ENCODE measurements at places on chromosomes 6 and 20.

- DNase-seq = no peak
Measured at GRCh38 chr20:25063546-25063945, 5.6 kb upstream of the ACSS1 start.

- DNase-seq = no peak
Measured at GRCh38 chr6:136024711-136025110, 173.2 kb downstream of the PDE7B start.

GRCh38 chr6:100426241-100426640 lies 38.5 kb downstream of the SIM1 start:
- DNase-seq = no peak

DNA sequence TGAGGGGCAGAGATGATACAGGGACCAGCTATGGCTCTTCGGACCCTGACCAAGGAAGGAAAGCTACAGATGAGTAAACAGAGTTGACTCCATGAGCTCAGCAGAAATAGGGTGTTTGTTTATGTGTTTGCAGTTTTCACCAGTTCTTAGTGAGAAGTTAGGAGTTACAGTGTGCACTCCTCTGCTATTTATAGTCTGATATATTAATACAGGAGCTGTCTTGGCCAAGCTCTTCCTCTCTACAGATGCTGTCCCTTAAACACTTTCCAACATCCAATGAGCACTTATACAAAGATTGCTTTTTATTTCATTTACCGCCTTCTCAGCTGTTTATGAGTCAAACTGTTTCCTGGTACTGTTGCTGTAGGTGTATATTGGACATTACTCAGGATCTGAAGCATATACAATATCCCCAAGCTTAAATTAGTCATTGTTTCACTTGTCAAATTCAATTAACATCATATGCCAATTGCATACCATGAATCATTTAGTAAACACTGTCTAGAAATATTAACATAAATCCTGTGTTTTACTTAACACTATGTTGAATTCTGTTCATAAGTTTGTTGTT lies 618.0 kb downstream of the PRKN start:
- no peak for DNase-seq

- peak; percentile 90 for DNase-seq
Measured at GRCh38 chr6:159104163-159104925, 59.6 kb upstream of the TAGAP start.

DNA sequence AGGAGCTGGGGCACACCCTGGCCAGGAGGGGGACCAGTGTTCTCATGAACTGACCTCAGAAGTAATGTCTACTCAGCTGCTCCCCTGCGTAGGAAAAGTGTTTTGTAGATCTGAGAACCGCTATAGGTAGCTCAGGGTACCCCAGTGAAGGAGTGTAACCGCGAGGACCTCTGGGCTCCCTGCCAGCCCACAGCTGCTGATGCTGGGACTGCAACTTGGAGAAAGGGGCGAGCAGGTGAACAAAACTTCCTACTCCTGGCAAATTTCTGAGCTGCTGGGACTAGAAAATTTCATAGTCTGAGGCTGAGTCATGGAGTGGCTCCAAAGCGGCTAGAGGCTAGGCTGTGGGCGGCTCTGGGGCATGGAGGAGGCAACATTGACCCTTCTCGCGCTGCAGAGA lies 51.9 kb downstream of the PYGB start:
- DNase-seq = no peak

GRCh38 chr6:108687921-108688320 lies 127.2 kb downstream of the FOXO3 start:
- no peak for DNase-seq

GRCh38 chr20:4787069-4787468 lies 65.4 kb downstream of the PRND start:
- DNase-seq = no peak

DNA sequence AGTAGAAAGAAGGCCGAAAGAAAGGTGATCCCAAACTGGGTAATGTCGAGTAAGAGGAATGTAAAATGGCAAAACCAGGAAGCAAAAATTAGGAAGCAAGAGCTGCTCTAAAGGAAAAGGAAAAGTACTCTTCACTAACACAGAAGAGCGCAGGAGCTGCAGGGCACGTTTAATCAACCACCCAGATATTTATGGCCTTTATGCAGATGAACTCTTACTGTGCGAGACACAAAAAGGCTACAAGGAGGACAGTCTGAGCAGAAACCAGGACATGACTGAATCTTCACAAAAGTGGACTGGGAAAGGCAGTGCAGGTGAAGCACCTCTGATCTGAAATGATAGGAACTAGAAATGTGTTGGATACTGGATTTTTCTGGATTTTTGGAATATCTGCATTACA lies 15.2 kb upstream of the PRR18 start:
- no peak for DNase-seq

- no peak for DNase-seq
Measured at GRCh38 chr20:57797401-57797800, 87.6 kb upstream of the PMEPA1 start.

GRCh38 chr20:61584851-61585250 lies 332.8 kb downstream of the CDH4 start:
- DNase-seq = no peak

DNA sequence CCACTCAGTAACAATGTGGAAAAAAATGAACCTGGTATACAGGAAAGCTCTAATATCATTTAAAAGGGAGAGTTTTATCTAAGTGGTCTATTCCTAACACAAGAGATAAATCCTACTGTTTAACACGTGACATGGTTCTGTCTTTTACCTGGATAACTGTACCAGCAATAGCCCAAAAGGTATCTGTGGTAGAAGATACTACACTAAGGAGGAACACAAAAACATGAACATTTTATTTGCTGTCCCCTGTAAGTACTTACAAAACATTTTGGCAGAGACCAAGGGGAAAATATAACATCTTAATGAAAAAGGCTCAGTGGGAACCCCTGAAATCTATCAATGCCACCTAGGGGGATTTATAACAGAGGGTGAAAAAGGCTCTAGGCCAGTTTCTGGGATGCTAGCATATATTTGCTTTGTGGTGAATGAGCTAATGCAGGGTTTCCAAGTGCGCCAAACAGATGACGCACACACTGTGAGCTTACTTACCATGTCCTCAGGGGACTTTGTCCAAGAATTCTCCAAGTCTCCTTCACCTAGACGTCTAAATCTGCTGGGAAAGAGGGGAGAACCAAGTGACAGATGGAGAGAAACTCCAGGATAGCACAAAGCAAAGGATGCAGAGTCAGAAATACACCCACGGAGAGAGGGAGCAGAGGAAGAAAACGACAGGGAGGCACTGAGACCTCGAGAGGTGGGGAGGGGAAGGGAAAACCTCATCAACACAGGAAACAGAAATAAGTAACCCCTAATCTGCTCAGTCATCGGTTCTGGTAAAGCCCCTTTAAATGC lies 147.9 kb upstream of the PRND start:
- no peak for DNase-seq

DNA sequence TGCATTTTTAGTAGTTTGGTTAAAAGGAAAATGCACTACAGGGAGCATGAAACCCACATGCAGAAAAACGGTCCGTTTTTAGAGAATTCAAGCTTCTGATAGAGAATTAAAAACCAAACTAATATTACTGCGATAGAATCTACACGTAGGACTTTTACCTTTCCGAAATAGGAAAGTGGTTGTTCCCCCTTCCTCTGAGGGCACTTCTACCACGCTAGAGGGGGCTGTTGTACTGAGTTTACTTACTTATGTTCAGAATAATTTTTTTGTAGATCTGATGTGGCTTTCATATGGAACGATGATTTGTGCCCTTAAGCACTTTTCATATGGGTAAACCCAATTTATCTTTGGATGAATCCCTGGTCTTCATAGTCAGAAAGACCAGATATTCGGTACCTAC lies 264.3 kb upstream of the PLN start:
- DNase-seq = peak; percentile 45

DNA sequence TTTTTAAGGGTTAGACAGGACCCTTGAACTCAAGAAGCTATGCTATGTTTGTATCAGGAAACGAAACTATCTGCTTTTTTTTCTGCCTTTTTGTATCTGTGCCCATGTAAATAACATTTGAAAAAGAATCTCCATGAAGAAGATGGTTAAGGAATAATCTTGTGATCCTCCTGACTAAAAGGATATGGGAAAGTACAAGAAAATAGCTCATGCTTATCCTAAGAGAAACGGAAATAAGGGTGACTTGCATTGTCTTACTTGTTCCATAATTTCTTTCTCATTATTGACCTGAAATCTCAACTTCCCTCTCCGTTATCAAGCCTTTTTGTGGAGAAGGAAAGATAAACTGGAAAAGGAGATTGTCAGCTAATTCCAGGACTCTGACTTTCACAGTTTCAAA lies 5.9 kb upstream of the CFAP206 start:
- no peak for DNase-seq

- DNase-seq = no peak
Measured at GRCh38 chr6:32076321-32076809, 32.8 kb downstream of the TNXB start.

DNA sequence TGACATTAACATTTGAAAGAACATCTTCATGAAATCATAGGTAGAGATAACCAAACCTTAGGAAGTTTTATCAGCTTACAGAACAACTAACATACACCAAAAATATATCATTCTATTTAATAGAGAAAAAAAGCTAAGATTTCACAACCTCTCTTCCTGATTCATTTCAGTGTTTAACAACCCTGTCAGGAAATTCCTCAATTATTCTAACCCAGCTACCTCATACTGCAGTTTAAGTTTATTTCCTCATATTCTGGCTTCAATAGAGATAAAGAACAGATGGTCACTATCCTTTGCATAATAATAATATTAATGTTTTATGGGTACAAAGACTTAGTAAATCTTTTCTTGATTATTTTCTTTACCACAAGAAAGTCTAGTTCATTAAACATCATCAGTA lies 112.9 kb upstream of the HSF2 start:
- DNase-seq = no peak

DNA sequence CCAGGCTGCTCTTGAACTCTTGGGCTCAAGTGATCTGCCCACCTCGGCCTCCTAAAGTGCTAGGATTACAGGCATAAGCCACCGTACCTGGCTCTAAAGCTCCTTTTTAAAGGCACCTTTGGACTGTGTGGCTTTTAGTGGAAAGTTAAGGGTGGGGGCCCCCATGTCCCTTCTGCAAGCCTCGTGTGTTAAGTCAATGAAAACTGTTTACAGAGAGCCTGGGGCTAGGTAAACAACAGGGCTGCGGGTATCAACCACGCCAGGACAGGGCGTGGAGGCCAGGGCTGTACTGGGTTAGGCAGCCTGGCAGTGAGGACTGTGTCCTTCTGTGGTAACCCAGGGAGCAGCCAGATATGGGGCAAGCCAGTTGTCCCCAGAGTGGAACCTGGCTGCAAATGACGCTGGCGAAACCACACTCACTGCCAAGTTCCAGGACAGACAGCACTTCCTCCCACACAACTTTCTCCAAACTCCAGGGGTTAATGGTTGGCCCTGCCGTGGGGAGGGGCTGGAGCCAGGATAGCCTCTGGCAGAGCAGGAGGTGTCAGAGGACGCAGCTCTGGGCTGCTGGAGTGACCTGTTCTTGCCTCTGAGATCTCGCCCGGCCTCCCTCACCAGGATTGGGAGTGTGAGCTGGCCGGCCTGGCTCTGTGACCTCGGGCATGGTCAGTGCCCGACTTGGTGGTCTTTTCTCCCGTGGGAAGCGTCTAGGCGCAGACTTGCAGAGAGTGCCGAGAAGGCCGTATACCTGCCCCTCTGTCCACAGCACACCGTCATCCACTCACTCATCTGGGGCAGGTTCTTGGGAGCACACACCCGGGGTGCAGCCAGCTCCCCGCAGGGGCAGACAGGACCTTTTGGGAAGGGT lies 3.2 kb downstream of the SLC17A9 start:
- peak; percentile 16 for DNase-seq

- DNase-seq = no peak
Measured at GRCh38 chr20:51945881-51946280, 143.6 kb upstream of the SALL4 start.

- DNase-seq = peak; percentile 91
Measured at GRCh38 chr6:27251112-27251605, 3.7 kb downstream of the PRSS16 start.

DNA sequence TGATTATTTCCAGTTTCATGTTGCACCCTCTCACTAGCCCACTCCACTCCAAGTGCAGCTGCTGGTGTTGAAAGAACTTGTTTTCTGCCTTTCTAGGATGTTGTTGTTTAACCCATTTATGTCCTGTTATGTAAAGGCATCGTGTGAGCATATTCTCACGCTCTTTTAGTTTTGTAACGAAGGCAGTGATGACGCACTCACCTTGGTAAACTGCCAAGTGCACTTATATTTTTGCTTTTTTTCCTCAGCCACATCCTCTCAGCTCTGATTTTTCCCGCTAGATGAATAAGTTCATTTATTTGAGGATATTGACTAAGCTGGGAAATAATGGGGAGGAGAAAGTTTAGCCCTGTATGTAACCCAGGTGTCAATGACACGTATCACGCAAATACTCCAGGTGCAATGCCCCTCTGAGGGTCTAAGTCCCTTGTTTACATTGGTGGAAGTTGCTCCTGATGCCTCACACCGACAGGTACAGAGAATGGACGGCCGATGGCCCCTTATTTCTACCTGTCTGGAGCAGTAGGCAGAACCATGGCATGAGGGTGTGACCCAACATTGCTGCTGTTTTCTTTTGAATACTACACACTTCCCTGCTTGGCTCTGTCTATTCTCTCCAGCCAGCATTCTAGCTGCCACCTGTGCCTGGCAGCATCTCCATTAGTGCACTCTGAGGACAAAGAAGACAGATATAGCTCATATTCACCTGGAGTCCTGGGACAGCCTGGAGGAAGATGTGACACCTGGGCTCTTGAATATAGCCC lies 132.7 kb upstream of the SLC24A3 start:
- DNase-seq = no peak

- DNase-seq = no peak
Measured at GRCh38 chr6:85966828-85967227, 324.1 kb upstream of the SYNCRIP start.

DNA sequence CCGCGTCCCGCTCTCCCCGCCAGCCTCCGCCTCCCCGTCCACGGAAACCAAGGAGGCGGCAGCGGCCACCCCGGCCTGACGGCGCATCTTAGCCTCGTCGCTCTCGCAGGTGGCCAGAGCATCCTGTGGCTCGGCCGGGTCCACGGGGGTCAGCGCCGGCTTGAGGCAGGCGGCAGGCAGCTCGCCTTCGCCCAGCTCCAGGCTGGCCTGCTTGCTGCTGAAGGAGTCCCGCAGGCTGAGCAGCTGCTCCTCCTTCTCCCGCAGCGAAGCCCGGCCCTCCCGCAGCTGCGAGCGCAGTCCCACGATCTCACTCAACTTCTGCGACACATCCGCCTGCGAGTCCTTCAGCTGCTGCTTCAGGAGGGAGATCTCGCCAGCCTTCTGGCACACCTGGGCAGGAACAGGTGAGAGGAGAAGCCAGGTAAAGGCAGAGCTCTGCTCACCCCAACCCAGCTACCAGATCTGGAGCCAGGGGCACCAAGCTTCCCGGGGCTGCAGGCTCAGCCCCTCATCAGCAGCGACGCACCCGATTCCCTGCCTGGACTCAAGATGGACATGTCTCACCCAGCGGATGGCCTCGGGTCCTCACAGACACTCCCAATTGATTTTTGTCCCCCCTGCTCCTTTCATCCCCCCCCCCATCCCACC lies 5.2 kb upstream of the FASTKD5 start:
- no peak for DNase-seq

GRCh38 chr6:37618916-37619590 lies 78.6 kb downstream of the MDGA1 start:
- DNase-seq = no peak
